ENCODE measurements at places on chromosomes 3 and 15. TPM values are rescaled to one million over a fixed set of nuclear protein-coding genes. Genes with fewer than 3 reads are reported as not detected.

The ITIH1 gene
- total RNA-seq: not detected

GRCh38 chr3:152213203-152213602 lies 55.5 kb upstream of the MBNL1 start:
- no peak for DNase-seq

The SCAANT1 gene
- 1.7 TPM for total RNA-seq

GRCh38 chr3:38622336-38622735 lies 27.2 kb downstream of the SCN5A start:
- DNase-seq: no peak

The TIGIT gene
- not detected for total RNA-seq

- DNase-seq: no peak
Measured at GRCh38 chr15:77858792-77859490, 218.6 kb downstream of the TBC1D2B start.

DNA sequence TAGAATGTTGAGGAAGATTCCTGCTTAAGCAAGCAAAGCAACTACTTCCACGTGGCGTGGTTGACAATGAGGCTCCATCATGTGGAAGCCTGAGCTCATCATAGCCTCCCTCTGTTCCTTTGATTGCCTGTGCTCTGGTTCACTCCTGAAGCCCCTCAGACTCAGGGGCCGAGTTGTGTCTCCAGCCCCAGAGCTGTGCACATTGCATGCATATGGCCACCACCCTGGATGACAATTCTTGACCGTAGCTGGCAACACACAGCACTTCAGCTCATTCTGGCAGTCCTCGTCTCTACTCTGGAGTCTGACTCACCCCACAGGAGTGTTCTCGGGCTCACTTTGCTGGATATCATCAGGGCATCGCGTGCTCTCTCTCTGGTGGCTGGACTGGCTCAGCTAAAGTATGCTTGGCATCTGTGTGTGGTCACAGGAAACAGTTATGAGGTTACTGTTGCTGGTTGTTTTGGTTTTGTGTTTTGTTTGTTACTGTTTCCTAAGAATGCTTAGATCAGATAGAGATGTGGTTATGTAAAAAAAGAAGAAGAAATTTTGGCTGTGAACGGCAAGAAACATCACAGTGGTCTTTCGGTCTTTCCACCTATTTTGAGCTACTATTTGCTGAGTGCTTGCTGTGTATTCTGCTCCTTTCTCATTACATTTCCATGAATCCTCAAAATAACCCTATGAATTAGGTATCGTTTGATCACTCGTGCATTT lies 41.6 kb upstream of the MRPS22 start:
- DNase-seq: peak; percentile 28

The MST1R gene
- 0.22 TPM for total RNA-seq

DNA sequence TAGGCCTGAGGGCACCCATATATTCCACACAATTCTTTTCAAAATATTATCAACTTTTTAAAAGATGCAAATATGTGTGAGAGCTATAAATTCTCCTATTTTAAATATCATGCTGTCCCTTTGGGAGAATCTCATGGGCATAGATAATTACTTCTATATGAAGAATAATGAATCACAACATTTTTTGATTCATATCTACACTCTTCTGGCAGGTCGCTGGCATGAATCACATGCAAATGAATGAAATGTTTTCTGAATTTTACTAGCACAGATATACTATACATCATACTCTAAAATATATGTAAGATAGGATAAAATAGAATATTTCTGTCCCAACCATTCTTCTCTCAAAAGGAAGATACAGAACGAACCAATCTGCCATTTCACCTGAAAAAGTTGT lies 277.7 kb upstream of the KCNH8 start:
- DNase-seq: no peak

GRCh38 chr3:130712718-130713423 lies 33.8 kb downstream of the PIK3R4 start:
- DNase-seq: no peak

DNA sequence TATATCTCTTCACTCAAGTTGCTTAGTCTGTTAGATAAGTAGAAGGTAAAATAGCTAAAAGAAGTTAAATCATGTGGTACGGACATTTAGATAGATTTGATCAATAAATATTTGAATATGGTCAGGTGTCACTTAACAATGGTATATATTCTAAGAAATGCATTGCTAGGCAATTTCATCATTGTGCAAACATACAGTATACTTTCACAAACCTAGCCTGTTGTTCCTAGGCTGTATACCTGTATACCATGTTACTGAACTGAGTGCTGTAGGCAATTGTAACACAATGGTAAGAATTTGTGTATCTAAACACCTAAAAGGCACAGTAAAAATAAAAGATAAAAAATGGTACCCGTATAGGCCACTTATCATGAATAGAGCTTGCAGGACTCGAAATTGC lies 112.8 kb upstream of the CGNL1 start:
- no peak for DNase-seq

GRCh38 chr3:58236527-58237237 lies 910 bp upstream of the ABHD6 start:
- DNase-seq: no peak

DNA sequence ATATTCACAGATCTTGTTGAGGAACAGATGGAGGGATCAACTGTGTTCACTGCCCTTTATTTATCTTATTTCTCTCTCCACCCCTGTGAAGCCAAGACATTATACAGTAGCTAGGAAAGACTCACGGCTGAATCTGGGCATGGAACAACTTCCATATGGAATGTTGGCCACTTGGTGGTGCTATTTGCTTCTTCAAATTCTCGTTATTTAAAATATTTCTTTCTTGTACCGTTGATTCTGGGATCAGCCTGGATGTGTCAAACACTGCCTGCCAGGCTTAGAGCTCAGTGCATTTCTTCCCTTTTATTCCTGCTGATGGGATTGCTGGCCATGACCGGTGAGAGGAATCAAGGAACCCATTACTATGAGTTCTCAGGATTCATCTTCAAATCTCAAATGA lies 17.5 kb upstream of the GASK1A start:
- DNase-seq: peak; percentile 68

DNA sequence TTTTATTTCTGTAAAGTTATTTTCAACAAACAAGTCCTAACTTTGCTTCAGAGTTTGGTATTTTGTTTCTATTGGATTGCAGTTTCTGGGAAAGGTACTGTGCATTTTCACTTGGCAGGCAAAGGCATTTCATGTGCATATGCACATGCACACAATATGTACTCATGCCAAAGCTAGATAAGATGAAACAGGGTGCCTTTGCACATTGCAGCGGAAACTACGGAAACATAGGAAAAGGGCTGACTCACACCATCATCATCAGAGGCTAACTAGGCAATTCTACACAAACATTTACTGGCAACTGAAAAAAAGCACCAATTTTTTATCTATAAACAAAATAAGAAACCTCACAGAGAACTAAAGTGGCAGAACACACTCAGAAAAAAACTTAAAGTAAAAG lies 550.6 kb upstream of the NECTIN3 start:
- peak; percentile 98 for DNase-seq

The GOLGA8J gene
- not detected for total RNA-seq

DNA sequence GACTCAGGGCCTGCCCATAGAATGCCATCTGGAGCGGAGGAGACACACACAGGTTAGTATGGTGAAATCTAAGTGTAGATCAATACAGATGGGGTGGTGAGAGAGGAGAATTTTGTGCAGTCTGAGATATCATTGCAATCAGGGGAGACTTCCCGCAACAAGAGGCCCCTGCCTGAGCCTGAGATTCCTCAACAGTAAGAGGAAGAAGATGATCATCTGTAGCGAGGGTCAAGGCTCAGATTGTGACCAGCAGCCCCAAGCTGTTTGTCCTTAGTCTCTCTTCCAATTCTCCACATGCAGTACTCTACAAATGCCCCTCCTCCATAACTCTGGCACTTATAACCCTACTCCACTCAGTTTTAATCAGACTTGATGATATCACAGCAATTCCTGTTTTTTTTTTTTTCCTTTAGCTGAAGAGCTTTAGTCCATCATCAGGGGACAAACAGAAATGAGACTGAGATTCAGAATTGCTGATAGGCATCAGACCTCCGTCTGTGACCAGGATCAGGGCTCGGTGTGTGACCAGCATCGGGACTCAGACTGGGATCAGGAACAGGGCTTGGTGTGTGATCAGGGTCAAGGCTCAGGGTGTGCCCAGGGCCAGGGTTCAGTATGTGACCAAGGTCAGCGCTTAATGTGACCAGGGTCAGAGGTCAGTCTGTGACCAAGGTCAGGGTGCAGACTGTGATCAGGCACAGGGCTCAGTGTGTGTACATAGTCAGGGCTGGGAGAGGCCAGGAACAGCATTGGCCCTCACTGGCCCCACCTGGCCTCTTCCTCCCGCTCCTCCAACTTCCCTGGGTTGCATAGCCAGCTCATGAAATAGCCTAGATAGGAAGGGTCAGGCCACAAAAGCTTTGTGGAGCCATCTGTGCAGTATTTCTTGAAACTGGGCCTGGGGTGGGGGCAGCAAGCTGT lies 14.1 kb downstream of the LOXL1 start:
- DNase-seq: no peak

The TEX55 gene
- not detected for total RNA-seq

DNA sequence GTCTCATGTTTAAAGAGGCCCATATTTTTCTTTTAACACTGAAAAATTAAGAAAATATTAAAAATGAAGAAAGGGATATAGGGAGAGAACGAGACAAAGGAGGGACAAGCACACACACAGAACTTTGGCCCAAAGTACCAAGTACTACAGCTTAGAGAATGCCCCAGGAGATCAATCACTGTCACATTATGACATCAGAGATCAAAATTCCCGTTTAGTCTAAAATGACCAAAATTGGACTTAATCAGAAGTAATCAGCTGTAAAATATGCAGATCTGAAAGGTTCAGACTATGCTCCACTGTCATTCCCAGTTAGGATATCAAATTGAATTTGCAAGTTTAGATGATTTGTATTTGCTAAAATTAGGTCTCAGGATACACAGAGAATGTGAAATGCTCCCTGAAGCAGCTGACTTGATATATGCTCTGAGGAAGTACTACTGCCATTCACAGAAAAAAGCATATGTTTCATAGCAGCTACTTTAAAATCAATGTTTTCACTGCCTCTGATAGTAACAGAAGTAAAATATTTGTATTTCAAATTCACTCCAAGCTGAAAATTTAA lies 123.0 kb downstream of the PEAK1 start:
- DNase-seq: no peak

- DNase-seq: no peak
Measured at GRCh38 chr3:13631256-13631655, 82.3 kb downstream of the FBLN2 start.

GRCh38 chr3:64213962-64214379 lies 11.3 kb downstream of the PRICKLE2 start:
- peak; percentile 38 for DNase-seq

GRCh38 chr3:8733332-8734094 lies at the start of gene CAV3:
Gene CAV3, plus strand, starts transcription at chr3:8733802. Its CDS starts 75 bp downstream, at chr3:8733877.
- DNase-seq: no peak

The AADAC gene
- total RNA-seq: under 0.01 TPM

The RAF1 gene
- total RNA-seq: 84.7 TPM

The NR2E3 gene
- 0.20 TPM for total RNA-seq

- DNase-seq: no peak
Measured at GRCh38 chr3:10004960-10005564, 18.4 kb upstream of the EMC3 start.

DNA sequence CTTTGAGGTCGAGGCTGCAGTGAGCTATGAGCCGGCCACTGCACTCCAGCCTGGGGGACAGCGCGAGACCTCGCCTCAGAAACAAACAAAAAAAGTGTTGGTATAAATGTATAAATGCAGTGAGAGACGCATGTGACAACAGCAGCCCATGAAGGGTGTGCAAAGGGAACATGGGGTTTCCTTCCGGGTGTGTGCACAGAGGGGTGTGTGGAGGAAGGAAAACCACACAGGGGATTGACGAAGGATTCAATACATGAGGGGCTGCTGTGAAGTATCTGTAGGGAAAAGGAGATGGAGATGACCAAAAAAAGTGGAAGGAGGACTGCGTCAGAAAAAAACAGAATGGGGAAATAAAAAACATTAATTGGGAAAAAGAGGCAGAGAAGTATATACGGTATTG lies 1.1 kb downstream of the MTFMT start:
- DNase-seq: peak; percentile 30

- DNase-seq: no peak
Measured at GRCh38 chr3:94185753-94186152, 122.9 kb downstream of the NSUN3 start.

DNA sequence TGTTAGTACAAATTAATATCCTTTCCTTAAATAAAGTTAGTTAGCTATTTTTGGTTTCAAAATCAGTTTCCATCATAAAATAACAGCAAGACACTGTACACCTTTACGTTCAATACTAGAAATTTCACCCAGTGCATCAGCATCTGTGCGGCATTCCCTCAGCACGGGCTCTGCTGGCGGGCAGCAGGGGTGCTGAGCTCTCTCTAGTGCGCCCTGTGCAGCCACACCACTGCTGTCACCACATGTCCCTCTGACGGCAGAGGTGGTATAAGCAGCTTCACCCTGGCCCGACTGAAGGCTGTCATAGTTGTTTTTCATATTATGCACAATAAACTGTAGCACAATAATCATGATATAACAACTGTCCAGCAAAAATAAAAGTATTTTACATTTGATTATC lies 35.4 kb downstream of the FAN1 start:
- no peak for DNase-seq

DNA sequence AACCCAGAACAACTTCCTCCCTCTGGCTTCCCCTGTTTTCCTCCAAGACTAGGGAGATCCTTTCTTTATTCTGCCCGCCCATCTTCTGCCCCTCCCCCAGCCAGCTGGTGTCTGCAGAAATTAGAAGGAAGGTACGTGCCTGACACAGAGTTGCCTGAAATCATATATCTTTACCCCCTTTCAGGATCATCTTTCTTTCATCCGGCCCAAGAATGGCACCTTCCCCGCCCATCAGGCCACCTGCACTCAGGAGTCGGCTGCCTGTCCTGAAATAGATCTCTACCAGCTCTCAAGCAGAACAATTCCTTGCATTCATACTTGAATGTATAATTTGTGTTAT lies 133.7 kb downstream of the VGLL4 start:
- DNase-seq: no peak

- DNase-seq: no peak
Measured at GRCh38 chr3:158753854-158754253, 21.6 kb upstream of the RARRES1 start.

DNA sequence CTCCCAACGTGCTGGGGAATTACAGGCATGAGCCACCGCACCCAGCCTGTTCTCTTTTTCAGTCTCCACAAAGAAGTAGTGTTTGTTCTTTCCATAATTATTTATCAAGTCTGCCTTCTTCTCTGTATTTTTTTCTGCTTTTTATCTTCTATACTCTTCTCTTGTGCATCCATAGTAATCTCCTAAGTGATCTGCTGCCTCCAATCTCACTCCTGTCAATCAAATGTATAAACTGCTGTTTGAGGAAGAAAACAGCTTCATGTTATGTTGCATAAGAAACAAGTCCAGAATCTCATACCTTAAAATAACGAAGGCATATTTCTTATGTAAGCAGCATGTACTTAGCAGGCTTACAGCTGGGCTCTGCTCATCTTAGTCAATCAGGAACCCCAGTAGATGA lies 801.6 kb upstream of the NR2F2 start:
- no peak for DNase-seq

GRCh38 chr3:189292667-189293484 lies 121.1 kb downstream of the TPRG1 start:
- no peak for DNase-seq

The CFAP92 gene
- 0.65 TPM for total RNA-seq

- DNase-seq: peak; percentile 84
Measured at GRCh38 chr15:58070801-58071418, 5.4 kb upstream of the ALDH1A2 start.

- no peak for DNase-seq
Measured at GRCh38 chr3:46082849-46083248, 55.6 kb upstream of the XCR1 start.
